Temporal lobe (tissue), 4 donors: ENCODE measurements at places on chromosomes 1 and 21. TPM values are rescaled to one million over a fixed set of nuclear protein-coding genes. Genes with fewer than 3 reads are reported as not detected.

ZNF593OS gene
- not detected for total RNA-seq

LAMB3 gene
- 0.74 TPM for total RNA-seq

AGTRAP gene
- 3.4 TPM for total RNA-seq

FTCD gene
- total RNA-seq, result 0.98 TPM

URB1 gene
- total RNA-seq, result 12.3 TPM

IQCC gene
- total RNA-seq, result 2.5 TPM

E2F2 gene
- total RNA-seq, result 0.74 TPM

BCAN gene
- 98.8 TPM for total RNA-seq

OR2L3 gene
- total RNA-seq, result 0.25 TPM

ADORA1 gene
- total RNA-seq, result 9.1 TPM

MSH4 gene
- 0.98 TPM for total RNA-seq

DNM3 gene
- total RNA-seq, result 94.2 TPM

UBE2U gene
- total RNA-seq, result not detected

USH2A gene
- total RNA-seq, result under 0.01 TPM

HPDL gene
- total RNA-seq, result 1.7 TPM

FAM163A gene
- total RNA-seq, result 0.25 TPM

FLG gene
- under 0.01 TPM for total RNA-seq

C1orf56 gene
- total RNA-seq, result 3.0 TPM

GPX7 gene
- total RNA-seq, result 9.3 TPM

EPHA10 gene
- total RNA-seq, result 8.9 TPM

GBP1 gene
- 0.49 TPM for total RNA-seq

DCST1 gene
- total RNA-seq, result 0.25 TPM

PDZK1 gene
- total RNA-seq, result 2.0 TPM

LCE2A gene
- total RNA-seq, result not detected

ERG gene
- total RNA-seq, result 1.2 TPM

RPE65 gene
- under 0.01 TPM for total RNA-seq

CACNA1S gene
- under 0.01 TPM for total RNA-seq

PROK1 gene
- total RNA-seq, result under 0.01 TPM

OR2T35 gene
- total RNA-seq, result not detected

CYP4A22 gene
- total RNA-seq, result not detected

IVL gene
- under 0.01 TPM for total RNA-seq

PPIAL4G gene
- 0.25 TPM for total RNA-seq

KIF26B gene
- 19.7 TPM for total RNA-seq

ADPRS gene
- 14.8 TPM for total RNA-seq

ADAM30 gene
- total RNA-seq, result not detected

SPATA21 gene
- not detected for total RNA-seq

CYP4X1 gene
- total RNA-seq, result 13.8 TPM

RTCA gene
- 42.5 TPM for total RNA-seq

OXCT2 gene
- 0.49 TPM for total RNA-seq

CD34 gene
- total RNA-seq, result 3.4 TPM

ASCL5 gene
- total RNA-seq, result not detected

HAO2 gene
- total RNA-seq, result not detected

SPRR2F gene
- not detected for total RNA-seq

TIAM1 gene
- total RNA-seq, result 24.3 TPM

CFHR3 gene
- total RNA-seq, result not detected

SEMA6C gene
- 24.8 TPM for total RNA-seq

CSF1 gene
- 1.7 TPM for total RNA-seq

JUN gene
- total RNA-seq, result 96.1 TPM

TRABD2B gene
- total RNA-seq, result under 0.01 TPM

S100B gene
- total RNA-seq, result 10.1 TPM

LCE6A gene
- not detected for total RNA-seq

YIPF1 gene
- total RNA-seq, result 12.5 TPM

GNAT2 gene
- total RNA-seq, result not detected

OR2G6 gene
- total RNA-seq, result not detected

C4BPB gene
- total RNA-seq, result not detected

DENND1B gene
- total RNA-seq, result 32.7 TPM
